ENCODE measurements at places on chromosomes 13 and 19. TPM values are rescaled to one million over a fixed set of nuclear protein-coding genes. Genes with fewer than 3 reads are reported as not detected.

Gene TFDP1
- 175 TPM for total RNA-seq

DNA sequence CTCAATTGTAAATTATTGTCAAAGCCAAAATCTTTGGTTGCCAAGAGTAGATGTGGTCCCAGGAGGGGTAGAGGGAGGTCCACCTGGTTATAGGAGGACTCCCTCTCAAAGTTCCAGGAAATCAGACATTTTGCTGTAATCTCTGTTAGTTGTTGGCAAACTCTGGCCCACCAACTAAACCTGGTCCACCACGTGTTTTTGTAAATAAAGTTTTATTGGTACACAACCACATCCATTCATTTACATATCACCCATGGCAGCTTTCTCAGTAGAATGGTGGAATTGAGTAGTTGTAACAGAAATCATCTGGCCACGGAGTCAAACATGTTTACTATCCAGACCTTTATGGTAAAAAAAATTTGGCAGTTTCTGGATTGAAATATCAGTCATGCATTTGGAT, 70.6 kb downstream of the ZNF557 start:
- no peak overlapping the region for H3K27ac ChIP-seq
- no peak overlapping the region for H3K4me3 ChIP-seq
- H3K4me1 ChIP-seq: no peaks in the 10 kb centered on the region
- DNase-seq: no peak
- H3K36me3 ChIP-seq: no peaks in the 10 kb centered on the region

GRCh38 chr13:52029569-52029968, 5.1 kb downstream of the UTP14C start:
- no peak overlapping the region for H3K4me3 ChIP-seq
- peaks cover 57% of the 10 kb centered on the region for H3K36me3 ChIP-seq
- DNase-seq: no peak
- no peaks in the 10 kb centered on the region for H3K27me3 ChIP-seq
- H3K4me1 ChIP-seq: peaks cover 15% of the 10 kb centered on the region
- no peak overlapping the region for H3K27ac ChIP-seq

Gene FBXW9
- total RNA-seq: 8.3 TPM

- no peaks in the 10 kb centered on the region for H3K27me3 ChIP-seq
- H3K36me3 ChIP-seq: peaks cover 2% of the 10 kb centered on the region
- peak; percentile 64 for DNase-seq
- H3K4me3 ChIP-seq: peak overlapping the region; percentile 22
- H3K27ac ChIP-seq: peak overlapping the region; percentile 85
- peaks cover 57% of the 10 kb centered on the region for H3K4me1 ChIP-seq
These were observed 27.2 kb downstream of the RCBTB2 start for GRCh38 chr13:48505597-48506091.

GRCh38 chr19:6414793-6415590, 9.6 kb downstream of the KHSRP start:
- H3K36me3 ChIP-seq: peaks cover 39% of the 10 kb centered on the region
- no peaks in the 10 kb centered on the region for H3K27me3 ChIP-seq
- no peak overlapping the region for H3K27ac ChIP-seq
- no peak for DNase-seq
- H3K4me3 ChIP-seq: no peak overlapping the region
- H3K4me1 ChIP-seq: no peaks in the 10 kb centered on the region

GRCh38 chr13:50463719-50464118, 379.8 kb downstream of the DLEU7 start:
- DNase-seq: no peak
- peaks cover 2% of the 10 kb centered on the region for H3K27me3 ChIP-seq
- no peaks in the 10 kb centered on the region for H3K36me3 ChIP-seq

Gene IGFLR1
- 71.4 TPM for total RNA-seq

DNA sequence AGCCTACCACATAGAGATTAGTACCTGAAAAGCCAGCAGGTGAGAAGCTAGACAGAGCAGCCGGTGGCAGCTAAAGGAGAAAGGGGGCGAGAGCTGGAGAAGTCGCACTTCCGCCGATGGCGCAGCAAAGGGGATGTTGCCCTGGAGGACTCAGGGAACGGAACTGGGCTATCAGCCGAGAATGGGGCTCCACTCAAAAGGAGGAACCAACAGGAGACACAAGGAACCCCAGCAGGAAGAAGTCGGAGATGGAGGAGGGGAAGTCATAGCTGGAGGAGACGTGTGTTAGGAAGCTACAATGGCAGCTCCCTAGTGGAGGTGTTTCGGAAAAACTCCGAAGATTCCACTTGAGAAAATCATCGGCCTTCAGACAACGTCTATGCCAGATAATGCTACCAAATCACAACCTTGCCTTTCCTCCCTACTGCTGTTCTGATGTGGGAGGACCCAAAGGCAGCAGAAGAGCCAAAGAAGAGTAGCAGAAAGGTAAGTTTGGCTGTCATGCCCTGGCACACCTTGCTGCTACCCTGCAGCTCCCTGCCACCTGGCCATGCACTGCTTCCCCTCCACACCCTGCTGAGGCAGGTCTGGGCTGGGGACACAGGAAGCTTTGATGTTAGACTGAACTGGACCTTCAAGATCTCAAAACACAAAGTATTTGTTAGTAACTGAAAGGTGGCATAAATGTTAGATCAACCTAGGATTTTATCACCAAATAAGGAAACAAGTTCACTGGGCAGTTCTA, 127.9 kb downstream of the DLEU7 start:
- H3K27me3 ChIP-seq: no peaks in the 10 kb centered on the region
- DNase-seq: no peak
- H3K4me3 ChIP-seq: no peak overlapping the region
- H3K36me3 ChIP-seq: no peaks in the 10 kb centered on the region

Gene ZNF155
- 4.5 TPM for total RNA-seq

Data from activated CD4-positive, alpha-beta T cell treated with anti-CD3 and anti-CD28 coated beads for 36 hours (primary cell).